ENCODE measurements at places on chromosomes 16 and 17. TPM values are rescaled to one million over a fixed set of nuclear protein-coding genes. Genes with fewer than 3 reads are reported as not detected.
A peak's percentile ranks its signal among the peaks of the same experiment; 100 is the strongest.

EVI2A gene
- total RNA-seq, result not detected

- DNase-seq, result peak; percentile 50
Measured at GRCh38 chr16:1309888-1310831, 724 bp downstream of the UBE2I start.

PRAC1 gene
- not detected for total RNA-seq

- no peak for DNase-seq
Measured at GRCh38 chr16:75660321-75660720, 12.7 kb downstream of the TERF2IP start.

DNA sequence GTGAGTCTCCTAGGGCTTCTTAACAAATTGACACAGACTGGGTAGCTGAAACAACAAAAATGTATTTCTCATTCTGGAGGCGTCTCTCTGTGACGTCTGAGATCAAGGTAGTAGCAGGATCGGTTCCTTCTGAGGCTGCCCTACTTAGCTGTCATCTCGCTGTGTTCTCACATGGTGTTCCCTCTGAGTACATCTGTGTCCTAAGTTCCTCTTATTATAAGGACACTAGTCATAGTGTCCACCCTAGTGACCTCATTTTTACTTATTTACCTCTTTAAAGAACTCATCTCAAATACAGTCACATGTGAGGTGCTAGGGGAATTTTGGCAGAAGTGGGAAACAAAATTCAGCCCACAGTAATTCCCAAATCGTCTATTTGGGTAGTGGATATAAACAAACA is 529.1 kb downstream of the NPIPA7 start:
- no peak for DNase-seq

GRCh38 chr16:25060920-25061319 is 45.8 kb upstream of the ARHGAP17 start:
- no peak for DNase-seq

ZBTB4 gene
- total RNA-seq, result 27.2 TPM
